ENCODE measurements at places on chromosomes 11 and 22.

DNA sequence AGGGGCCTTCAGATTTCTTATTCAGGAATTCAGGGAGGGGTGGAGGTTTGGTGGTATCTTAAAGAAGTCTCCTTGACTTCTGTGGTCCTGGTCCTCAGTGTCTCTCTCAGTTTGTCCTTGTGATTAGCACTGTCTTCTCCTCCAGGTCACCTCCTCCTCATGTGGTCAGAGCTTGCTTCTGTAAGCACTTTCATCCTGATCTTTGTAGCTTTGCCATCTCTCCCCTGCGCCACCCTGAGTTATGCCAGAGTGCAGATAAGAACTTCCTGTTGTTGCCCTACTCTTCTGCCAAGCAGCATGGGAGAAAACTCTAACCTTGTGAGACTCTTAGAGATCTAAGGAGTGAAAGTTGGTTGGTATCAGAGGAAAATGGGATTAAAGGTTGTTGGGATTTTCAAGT, 30.9 kb downstream of the MICAL2 start:
- peak; percentile 78 for DNase-seq

DNA sequence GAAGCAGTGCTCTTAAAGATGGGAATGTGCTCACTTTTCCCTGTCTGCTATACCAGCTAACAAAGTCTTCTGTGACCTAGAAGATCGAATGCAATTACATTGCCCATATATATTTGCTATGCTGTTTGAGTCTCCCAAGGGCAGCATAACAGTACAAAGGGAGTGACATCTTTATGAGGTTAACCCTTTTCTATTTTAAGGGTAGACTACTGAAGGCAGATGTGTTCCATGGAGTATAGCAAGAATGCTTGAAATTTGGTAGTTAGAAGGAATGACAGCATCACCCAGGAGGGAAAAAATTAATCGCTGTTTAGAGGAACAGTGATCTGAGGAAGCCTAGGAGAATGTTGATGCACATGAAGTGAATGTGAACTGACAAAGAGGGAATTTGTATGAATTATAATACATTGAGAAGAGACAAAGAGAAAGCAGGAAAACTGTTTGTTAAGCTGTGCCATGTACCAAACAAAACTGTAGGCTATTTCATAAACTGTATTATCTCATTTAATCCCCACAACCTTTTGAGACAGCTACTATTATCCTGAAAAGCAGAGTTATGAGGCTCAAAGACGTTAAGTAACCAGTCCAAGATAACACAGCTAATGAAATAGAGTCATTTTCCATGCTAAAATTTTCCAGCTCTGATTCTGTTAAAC, 13.0 kb downstream of the MAML2 start:
- no peak for DNase-seq

GRCh38 chr11:1391165-1392075, 1.7 kb downstream of the BRSK2 start:
- no peak for DNase-seq

DNA sequence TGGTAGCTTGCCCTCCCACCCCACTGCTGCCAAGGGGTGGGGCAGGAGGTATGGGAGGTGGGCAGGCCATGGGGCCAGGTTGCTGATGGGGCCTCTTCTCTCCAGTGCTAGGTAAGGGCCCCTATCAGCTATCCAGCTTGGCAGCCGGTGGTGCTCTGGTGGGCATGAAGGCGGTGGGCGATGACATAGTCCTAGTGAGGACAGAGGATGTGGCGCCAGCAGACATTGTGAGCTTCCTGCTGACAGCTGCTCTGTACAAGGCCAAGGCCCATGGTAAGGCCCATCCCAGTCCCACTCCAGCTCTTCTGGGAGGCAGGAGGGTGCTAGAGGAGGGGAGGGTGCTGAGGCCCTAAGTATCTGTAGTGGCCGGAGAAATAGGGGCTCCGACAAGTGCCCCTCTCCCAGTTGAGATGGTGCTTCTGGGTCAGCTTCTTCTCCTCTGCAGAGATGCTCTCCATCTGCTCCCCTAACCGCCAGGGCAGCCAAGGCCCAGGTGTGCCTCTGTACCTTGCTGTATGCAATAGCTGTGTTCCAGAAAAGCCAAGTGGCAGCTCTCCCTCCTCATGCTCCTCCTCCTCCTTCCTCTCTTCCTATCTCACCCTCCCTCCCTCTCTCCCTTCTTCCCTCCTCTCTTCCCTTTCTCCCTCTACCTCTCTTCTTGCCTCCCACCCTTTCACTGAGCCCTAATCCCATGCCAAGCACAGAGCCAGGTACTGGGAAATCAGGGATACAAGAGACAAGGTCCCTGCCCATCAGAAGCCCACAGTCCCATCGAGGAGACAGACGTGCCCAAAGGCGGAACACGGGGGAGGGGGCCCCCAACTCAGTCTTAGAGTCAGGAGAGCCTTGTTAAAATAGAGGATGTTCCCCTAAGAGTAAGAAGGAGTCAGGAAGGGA, 55.3 kb downstream of the OTOG start:
- DNase-seq = no peak

GRCh38 chr11:106322106-106322505, 244.6 kb downstream of the AASDHPPT start:
- no peak for DNase-seq

DNA sequence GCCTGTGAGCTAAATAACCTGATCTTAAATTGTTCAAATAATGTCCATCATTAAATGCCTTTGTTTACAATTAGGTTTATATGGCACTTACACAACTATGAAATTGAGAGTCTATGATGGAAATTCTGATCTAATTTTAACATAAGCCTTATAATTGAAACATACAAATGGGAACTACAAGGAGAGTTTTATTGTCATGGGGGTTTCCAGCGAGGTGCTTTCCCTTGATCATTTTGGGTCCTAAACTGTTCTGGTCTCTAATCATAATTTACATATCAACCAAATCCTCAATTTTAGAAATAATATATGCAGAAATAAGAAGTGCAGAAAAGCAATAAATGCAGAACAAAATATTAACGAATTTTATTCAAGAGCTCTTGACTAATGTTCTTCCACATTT, 44.9 kb downstream of the RRAS2 start:
- no peak for DNase-seq

GRCh38 chr11:134837166-134837886, 425.3 kb upstream of the B3GAT1 start:
- no peak for DNase-seq

DNA sequence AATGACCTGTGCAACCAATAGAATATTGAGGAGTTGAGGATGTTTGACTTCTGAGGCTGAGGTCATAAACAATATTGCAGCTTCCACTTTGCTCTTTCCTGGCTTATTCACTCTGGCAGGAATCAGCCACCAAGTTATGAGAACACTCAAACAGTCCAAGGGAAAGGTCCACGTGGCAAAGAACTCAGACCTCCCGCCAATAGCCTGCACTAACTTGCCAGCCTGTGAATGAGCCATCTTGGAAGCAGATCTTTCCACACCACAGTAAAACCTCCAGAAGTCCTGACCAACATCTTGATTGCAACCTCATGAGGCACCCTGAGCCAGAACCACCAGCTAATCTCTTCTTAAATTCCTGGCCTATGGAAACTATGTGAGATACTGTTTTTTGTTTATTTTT, 22.7 kb upstream of the PICALM start:
- DNase-seq = no peak

DNA sequence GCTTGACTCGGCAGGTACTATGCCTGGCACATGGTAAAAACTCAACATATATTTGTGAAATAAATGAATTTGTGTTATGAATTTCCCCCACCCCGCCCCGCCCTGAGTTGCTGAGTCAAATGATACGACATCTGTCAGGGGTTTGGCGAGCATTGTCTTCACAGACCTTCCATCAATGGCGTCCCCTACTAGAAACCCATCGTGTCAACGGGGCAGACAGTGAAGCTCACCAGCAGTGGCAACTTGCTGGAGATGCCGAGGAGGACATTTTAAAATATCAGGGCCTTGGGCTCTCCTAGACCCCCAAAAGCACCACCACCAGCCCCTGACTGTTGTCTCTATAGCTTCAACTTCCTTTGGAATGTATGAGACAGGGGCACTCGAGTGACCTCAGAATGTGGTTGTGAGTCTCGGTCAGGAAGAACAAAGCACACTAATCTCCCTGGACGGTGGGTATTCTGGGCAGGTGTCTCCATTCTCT, 761 bp upstream of the NXF1 start:
- DNase-seq = no peak

GRCh38 chr11:75066061-75066460, 30.6 kb downstream of the OR2AT4 start:
- DNase-seq = no peak

DNA sequence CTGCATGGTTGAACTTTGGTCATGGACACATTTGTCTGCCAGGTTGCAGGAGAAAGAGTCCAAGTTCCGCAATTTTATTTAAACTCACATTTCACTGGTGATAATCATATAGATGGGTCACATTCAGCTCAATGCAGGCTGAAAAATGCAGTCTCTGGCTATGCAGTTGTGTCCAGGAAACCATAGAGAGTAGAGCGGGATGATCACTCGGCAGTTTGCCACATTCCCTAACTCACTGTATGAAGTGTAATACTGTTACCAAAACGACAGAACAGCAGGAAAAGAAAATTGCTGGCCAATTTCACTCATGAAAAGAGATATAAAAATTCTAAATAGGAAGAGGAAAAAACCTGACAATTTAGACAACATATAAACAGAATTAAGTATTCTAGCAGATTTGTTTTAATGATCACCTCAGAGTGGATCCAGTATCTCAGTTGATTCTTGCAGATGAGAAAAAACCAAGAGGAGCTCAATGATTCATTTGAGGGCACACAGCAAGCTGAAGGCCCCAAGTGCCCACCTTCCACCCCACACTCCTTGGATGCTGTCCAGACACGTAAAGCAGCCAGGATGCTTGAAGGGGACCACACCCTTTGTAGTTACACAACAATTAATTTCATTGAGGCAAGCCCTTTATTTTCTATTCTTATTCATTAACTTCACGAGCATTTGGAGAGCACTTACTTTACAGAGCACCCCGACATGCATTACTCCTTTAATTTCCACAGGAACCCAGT, 422.3 kb downstream of the SOX6 start:
- DNase-seq = no peak

GRCh38 chr11:115217726-115218311, 286.4 kb downstream of the CADM1 start:
- DNase-seq = no peak

DNA sequence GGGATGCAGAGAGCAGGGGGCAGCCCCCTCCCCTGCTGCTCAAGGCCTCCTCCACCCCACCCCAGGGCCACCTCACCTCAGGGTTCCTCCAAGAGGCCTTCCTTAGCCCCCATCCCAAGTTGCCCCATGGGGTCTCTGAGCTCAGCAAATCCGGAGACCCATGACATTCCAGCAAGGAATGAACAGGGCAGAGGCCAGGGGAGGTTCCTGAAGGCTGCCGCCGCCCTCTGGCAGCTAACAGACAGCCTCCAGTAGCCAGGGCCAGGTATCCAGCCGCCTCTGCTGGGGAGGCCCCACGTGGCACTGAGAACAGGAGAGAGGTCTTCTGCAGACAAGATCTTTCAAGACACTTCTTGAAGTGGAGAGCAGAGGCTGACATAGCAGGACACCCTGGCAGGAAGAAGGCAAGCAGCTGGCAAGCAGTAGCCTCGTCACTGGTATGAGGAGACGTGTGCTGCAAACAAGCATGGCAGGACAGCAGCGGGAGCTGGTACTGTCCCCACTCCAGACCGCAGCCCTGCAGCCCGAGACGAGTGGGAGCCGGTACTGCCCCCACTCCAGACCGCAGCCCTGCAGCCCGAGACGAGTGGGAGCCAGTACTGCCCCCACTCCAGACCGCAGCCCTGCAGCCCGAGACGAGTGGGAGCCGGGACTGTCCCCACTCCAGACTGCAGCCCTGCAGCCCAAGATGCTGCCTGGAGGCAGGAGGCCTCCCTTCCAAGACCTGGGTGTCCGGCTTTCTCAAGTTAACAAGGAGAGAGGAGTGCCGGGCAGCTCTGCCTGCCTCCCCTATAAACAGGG, 190.6 kb downstream of the IGLL1 start:
- no peak for DNase-seq

DNA sequence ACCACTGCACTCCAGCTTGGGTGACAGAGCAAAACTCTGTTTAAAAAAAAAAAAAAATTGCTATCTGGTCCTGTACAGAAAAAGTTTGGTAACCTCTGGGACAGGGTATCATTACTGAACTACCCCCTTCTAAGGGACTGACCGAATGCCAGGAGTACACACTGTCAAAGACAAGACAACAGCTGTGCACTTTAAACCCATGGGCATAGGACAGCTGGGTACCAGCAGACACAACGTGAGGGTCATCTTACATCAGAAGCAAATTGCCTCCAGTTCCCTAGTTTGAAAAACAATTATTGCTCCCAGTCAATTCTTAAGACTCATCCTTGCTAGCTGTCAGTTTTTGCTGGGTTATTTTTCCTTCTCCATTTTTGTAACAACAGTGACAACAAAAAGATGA, 17.8 kb downstream of the CD59 start:
- no peak for DNase-seq

- DNase-seq = no peak
Observed at GRCh38 chr22:48391171-48391711, 1436.4 kb downstream of the BRD1 start.

DNA sequence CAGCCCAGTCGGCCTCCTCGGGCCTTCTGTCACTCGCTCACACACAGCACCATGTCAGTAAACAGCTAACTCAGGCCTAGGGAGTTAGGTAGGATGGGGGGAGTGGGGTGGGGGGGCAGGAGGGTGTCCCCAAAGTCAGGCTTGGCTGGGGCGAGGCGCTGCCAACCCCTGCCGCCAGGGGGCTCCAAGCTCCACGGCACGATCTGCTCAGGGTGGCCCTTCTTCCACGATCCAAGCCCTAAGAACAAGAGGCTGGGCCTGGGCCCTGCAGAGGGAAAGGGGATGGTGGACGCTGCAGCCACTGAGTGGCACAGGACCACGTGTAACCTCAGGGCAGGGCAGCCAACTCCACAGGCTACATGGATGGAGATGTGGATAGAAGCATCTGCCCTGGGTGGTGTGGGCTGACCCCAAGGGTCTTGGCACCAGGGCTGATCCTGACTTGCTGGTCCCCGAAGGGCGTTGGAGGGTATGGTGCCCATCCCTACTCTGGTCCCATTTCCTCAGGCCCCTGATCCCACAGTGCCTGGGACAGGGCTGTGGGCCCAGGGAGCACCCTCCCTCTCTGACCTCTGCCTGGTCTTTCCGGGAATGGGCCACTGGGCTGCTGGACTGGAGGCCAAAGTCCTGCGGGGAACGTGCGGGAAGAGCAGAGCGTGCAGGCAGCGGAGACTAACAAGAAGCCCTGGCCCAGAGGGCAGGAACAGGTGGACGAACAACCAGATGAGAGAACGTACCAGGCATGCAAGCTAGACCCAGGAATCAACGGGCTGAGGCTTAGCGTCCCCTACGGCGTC, 29.1 kb upstream of the TXNRD2 start:
- DNase-seq = peak; percentile 96

DNA sequence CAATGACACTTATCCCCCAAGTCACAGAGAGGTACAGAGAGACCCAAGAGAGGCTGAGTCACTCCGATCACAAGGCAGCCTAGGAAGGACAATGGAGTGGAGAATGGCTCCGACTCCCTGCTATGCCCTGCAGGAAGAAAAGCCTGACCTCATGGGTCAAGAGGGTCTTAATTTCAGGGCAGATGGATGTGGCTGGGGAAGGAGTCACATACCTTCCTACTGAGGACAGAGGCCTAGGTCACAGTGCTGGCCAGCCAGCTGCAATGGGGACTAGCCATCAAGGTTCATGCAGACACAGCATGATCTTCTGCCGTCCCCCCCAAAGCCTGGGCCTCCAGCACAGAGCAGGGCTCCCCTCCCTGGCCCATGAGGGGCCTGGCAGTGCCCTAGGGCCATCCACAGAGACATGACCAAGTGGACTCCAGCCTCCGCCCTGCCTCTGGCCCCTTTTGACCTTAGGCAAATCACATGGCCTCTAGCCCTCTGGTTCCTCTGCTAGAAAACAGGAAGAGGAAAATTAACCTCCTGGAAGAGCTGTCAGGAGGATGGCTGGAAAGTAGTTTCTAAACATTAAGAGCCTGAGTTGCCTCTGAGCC, 1.8 kb downstream of the ARRB1 start:
- no peak for DNase-seq
